ENCODE measurements at places on chromosomes 4 and X. TPM values are rescaled to one million over a fixed set of nuclear protein-coding genes. Genes with fewer than 3 reads are reported as not detected.

DNA sequence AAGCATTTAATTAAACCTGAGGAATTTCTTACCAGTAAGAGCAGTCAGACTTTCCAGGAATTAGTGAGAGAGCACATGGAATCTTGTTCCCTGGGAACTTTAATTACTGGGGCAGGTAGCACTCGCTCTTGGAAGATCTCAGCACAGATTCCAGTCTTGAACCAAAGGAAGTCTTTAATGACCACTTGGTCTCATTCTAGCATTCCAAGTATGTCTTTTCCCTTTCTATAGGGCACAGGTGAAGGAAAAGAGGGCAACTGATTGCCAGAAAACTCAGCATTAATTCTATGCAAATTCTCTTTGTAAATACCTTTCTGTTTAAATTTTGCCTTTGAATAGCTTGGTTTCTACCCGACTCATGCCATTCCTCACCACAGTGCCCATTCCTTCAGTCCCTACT is 236.6 kb downstream of the LDB2 start:
- no peak for DNase-seq

- no peak for DNase-seq
These were observed 423.5 kb upstream of the NDST3 start for GRCh38 chr4:117610706-117611308.

GRCh38 chr4:113524505-113525186 is 236.9 kb downstream of the CAMK2D start:
- DNase-seq, result no peak

GRCh38 chr4:188002751-188003150 is 7.2 kb downstream of the ZFP42 start:
- DNase-seq, result no peak

DNA sequence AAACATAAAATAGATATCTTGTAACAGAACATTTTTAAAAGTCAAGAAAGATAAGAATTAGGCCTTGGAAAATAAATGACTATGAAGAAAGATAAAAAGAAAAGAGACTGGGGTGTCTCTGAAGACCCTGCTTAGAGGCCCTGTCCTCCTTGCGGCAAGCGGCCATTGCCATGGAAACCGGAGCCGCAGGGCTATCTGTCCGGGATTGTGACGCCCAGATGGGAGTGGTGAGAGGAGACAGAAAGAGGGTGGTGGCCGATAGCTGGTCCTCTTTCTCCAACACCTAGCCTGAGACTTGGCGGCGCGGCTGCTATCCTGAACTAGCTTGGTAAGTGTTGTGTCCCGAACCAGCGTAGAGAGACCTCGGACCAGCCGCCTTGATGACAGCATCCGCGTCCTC is at the start of gene DUSP21:
TSS of gene DUSP21 (plus strand) at position 269 of the 400 bp plus-strand sequence. CDS start at position 381, 112 bp downstream.
- no peak for DNase-seq

GRCh38 chrX:96615448-96615847 is 69.2 kb upstream of the DIAPH2 start:
- DNase-seq, result no peak

ZNF141 gene
- 24.4 TPM for total RNA-seq

Measured in esophagus squamous epithelium (tissue), 5 donors.